ENCODE measurements at places on chromosomes 16 and 17.

- DNase-seq, result no peak
These were observed 59.2 kb upstream of the GOT2 start for GRCh38 chr16:58793366-58793765.

DNA sequence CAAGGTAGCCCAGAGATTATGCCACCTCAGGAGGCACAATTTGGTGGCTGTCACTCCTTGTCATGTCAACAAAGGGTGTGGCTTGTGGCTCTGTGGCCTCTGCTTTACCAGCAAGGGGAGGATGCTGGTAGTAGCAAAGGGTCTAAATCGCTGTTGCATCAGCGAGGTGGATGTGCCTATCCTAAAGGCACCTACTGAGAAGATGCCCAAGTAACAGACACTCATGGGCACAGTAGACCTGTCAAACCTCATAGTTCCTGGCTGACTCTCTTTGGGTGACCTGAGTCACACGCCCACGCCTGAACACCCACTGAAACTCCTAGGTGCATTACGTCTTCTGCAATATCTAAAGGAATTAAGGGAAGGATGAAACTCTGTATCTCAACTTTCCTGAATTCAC, 139.5 kb downstream of the PRKCB start:
- DNase-seq, result no peak

DNA sequence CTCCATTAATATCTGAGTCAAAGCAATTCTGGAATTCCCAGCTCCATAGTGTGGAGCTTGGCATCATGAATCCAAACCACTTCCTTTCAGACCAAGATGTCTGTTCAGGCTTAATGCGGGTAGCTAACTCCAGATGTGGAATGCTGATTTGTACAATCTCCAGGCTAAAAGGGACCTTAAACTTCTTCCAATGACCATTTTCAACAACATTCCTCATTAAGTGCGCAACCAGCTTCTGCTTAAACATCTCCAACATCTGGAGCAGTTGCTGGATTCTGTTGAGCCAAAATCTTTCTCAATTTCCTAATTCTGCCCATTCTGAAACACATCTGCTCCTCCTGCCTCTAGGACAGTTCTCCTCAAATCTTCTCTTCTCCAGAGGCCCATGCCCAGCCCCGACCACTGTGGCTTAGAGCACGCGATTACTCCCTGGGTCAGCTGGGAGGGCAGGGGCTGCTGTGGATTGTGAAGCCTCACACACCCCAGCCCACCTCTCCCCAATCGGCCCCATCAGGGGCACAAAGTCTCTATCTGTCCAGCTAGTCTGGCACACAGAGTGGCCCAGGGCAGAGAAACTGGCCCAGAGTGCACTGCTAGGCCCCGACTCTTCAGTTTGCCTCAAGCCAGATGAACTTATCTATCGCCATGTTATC, 36.2 kb downstream of the ASPA start:
- DNase-seq, result no peak

DNA sequence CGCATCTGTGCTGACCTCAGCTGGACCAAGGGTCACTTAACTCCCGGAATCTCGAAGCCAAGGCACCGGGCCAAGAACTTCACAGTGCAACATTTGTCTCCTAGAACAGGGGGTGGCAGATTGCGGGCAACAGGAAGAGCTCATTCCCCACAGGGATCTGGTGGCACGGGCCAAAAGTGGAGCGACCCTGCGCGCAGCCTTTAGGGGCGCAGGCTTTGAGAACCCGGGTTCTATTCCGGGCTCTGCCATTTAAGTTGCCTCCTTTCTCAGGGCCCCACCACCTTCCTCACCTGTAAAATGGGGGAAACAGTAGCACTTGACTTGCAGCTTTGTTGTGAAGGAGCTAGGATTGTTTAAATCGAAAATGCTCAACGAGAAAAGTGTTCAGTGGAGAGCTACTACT, 651 bp downstream of the SHMT1 start:
- no peak for DNase-seq
